ENCODE measurements at places on chromosomes 5 and 9. TPM values are rescaled to one million over a fixed set of nuclear protein-coding genes. Genes with fewer than 3 reads are reported as not detected.
A peak's percentile ranks its signal among the peaks of the same experiment; 100 is the strongest.

The JMY gene
- polyA plus RNA-seq, result 7.3 TPM

The CLIC3 gene
- 44.6 TPM for polyA plus RNA-seq

The NEUROG1 gene
- polyA plus RNA-seq, result 0.32 TPM

The PDLIM4 gene
- polyA plus RNA-seq, result 38.4 TPM

The IFNA2 gene
- not detected for polyA plus RNA-seq

The ARL14EPL gene
- polyA plus RNA-seq, result 0.18 TPM

The CSF2 gene
- 0.71 TPM for polyA plus RNA-seq

The PCDHGC5 gene
- 0.11 TPM for polyA plus RNA-seq

The MAMDC2 gene
- polyA plus RNA-seq, result 1.2 TPM

The GAPVD1 gene
- polyA plus RNA-seq, result 12.9 TPM

The SLC28A3 gene
- 1.8 TPM for polyA plus RNA-seq

The UCK1 gene
- 24.7 TPM for polyA plus RNA-seq

GRCh38 chr9:109568568-109569210 lies 70.6 kb upstream of the PTPN3 start:
- DNase-seq, result no peak

DNA sequence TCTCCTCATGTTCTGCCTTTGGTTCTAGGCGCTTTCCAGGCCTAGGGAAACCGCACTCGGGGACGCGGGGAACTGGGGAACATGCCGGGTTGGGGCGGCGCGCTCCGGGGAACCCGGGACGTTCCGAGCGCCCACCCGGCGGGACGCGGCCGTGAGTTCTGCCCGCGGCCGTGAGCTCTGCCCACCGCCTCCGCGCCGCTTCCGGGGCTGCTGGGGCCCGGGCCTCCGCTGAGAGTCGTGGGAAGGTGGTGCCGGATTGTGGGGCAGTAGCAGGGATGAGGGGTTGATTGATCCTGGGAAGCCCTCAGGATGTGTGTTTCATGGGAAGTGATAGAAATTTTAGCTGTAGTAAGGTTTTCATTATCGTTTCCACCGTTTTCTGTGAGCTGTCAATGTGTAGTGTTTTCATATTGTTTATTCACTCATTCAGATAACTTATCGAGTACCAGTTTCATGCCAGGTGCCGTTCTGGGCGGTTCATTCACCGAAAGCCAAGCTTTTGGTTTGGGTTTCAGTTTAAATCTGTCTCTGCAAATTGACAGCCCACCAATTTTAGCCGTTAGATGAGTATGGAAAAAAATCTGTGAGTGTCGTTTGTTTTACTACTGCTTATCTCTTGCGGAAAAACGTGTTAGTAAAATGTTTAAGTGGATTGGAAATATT lies 657 bp downstream of the MTRR start:
- no peak for DNase-seq

DNA sequence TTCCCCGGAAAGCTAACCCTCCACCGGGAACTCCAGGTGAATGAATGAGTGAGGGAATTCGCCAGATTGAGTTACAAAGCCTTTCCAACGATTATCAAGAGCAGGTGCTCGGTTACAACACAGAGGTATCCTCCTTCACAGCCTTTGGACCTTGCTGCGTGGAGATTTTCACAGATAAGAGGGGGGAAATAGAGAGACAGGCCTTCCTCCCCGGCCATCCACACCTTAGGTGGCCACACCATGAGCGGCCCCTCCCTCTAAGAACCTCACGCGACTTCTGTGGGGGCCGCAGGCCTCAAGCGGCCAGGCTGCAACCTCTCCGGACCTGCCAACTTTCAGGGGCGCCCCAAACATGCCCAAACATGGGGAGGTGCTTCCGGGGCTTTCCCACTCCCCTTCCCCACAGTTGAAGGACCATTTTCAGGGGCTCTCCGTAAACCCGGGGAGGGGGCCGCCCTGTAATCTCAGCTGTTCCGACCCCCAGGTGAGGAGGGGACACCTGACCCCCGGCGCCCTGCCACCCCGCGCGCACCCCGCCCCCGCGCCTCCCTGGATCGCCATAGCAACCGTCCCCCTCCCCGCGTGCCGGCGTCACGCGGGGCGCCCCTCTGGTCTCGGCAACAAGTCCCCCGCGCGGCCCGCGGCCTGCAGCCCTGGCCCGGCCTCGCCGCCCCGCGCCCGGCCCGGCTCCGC lies 603 bp downstream of the DENND1A start:
- peak; percentile 42 for DNase-seq

GRCh38 chr9:77956555-77956954 lies 75.1 kb downstream of the GNAQ start:
- no peak for DNase-seq

- DNase-seq, result no peak
Observed at GRCh38 chr5:88045165-88045564, 223.5 kb downstream of the TMEM161B start.

DNA sequence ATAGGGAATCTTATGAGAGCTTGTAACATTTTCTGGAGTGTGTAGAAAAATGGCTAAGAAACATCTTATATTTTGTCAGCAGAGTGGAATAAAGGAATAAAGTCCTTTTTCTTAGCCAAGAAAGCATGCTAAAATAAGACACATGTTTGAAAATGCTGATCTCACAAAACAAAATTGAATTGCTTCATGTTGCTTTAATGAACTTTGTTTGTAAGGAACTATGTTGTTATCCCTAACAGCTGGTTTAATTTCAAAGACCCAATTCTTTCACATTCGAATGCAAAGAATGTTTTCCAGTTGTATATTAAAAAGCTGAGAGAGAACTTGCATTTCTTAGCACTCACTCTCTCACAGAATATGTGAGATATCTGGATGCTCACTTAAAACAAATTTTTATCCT lies 107.6 kb downstream of the MUSK start:
- DNase-seq, result no peak

- no peak for DNase-seq
Observed at GRCh38 chr5:80435476-80435875, 27.6 kb downstream of the ZFYVE16 start.

DNA sequence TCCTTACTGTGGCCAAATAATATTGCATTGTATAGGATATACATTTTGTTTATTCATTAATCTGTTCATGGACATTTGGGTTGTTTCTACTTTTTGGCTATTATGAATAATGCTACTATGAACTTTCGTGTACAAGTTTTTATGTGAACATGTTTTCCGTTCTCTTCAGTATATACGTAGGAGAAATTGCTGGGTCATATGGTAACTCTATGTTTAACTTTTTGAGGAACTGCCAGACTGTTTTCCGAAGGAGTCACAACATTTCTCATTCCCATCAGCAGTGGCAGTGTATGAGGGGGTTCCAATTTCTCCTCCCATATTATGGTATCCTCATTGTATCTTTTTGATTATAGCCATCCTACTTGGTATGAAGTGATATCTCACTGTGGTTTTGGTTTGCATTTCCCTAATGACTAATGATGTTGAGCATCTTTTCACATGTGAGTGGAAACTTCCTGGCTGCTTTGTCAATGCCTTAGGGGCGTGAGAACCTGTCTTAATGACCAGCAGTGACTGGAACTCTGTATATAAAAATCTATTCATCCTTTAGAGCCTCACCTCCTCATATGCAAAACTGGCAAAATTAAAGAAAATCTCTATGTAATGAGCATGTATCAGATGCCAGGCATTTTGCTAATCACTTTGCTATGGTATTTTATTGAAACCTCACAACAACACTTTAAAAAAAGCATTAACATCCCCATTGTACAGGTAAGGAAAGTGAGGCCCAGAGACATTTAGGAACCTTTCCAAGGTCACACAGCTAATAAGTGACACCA lies 47.8 kb upstream of the TGFBR1 start:
- peak; percentile 23 for DNase-seq

DNA sequence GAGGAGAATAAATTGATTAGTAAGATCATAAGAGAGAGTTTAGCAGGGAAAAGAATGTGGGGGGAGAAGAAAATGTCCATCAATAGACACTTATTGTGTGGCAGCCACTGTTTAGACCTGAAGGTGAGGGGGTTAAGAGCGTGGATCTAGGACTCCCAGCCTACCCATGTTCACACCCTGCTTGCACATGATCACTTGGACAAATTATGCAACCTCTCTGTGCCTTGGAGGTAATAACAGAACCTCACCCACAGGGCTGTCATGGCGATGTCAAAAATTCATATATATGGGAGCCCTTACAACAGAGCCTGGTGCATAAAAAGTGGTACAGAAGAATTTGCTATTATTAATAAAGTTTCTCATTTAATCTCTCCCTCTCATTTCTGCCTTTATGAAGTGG lies 86.0 kb upstream of the EQTN start:
- DNase-seq, result no peak

DNA sequence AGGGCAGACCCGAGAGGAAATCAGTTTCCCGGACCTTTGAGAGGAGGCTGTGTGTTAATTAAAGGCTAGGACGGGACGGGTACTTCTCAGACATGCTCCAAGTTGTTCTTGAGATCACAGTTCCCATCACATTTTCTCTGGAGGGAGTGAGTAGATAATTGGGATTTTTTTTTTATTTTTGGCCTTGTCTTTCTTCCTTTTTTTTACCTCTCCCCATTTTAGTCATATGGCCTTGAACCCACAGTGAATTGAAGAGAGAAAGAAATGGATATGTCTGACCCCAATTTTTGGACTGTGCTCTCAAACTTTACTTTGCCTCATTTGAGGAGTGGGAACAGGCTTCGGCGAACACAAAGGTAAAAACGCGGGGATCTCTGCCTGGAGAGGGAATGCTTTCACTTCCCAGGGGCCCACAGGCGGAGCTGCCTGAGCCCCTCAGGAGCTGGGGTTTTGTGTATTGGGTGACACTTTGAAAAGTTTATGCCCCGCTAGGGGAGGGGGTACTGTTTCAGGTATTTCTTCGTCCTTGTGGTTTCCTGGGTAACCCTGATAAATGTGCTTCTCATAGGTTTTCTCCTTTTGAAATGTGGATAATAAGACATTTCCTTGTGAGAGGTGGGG lies 191.8 kb downstream of the CD180 start:
- no peak for DNase-seq

DNA sequence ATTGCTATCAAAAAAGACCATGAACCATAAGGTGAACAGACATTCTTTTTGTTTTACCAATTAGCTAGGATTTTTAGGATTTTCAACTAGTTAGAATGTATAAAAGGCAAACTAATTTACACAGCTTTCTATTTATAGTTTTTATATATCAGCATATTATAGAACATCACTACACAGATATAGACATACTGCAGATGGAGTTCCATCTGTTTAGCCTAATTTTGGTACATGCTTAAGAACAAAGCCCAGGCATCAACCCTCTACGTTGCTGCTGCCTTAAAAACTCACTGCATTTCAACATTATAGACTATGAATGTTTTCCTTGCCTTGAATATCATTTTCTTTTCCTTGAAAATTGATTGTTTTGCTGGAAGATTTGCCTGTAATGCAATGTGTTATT lies 2227.5 kb upstream of the C9orf72 start:
- DNase-seq, result no peak

DNA sequence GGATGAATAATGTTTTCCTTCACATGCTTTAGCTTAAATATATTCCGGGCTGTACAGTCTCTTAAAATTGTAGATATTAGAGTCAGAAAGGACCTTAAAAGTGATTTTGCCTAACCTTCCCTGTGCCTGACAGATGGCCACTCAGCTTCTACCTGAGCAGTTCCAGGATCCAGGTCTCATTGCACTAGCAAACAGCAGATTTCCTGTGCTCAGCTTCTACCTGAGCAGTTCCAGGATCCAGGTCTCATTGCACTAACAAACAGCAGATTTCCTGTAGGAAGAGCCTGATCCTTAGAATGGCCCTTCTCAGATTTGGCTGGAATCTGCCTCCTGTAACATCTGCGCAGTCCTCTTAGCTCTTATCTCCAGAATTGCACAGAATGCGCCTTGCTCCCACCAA lies 219.8 kb downstream of the AOPEP start:
- no peak for DNase-seq

GRCh38 chr5:160792281-160792680 lies 59.7 kb downstream of the ATP10B start:
- DNase-seq, result no peak

- peak; percentile 84 for DNase-seq
Observed at GRCh38 chr5:39209924-39210323, 9.4 kb downstream of the FYB1 start.

DNA sequence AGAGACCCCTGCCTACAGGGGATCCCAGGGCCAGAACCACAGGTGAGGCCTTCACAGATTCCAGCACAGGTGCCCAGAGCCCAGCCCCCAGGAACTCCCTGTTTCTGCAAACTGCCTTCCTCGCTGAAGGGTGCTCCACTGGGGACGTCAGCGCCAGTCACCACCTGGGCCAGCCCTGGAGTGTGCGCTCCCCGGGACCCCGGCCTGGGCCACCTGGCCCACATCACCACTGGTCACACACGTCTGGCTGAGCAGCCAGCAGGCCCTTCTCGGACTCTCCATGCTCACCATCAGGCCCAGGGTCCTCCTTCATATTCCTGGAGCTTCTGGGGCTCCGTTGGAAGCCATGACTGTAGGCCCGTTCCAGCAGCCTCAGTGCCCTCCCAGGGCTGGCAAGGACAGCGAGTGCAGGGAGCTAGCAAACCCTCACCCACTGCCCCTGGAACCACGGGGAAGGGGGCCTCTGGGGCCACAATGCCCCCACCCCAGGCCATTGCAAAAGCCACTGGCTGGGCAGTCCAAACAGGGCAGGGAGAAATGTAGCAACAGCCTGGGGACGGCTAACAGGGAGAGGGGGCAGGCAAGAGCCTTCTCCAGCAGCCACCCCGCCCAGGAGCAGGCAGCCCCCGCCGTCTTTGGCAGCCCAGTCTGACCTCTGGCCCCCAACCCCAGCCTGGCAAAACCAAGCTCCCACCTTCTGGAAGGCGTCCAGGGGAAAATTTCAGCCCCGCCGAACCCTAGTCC lies 1.3 kb downstream of the AGPAT2 start:
- no peak for DNase-seq

GRCh38 chr9:33843312-33843961 lies 26.5 kb downstream of the UBE2R2 start:
- DNase-seq, result no peak

DNA sequence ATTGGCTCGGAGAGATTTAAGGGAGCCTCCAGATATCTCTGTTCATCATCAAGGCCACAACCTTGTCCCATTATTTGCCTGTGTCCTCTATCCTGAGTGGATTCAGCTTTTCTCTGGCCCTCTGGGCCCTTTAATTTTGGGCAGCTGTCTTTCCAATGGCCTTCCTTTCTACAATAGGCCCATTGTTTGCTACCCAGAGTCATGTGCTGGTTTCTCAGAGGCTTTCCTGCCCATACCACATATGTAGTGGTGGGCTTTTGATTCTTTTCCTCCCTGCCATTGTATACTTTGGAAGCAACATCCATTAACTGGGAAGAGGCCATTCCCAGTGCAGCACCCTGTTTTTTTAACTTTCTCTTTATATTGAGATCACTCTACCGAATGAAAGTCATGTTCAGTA lies 233.9 kb upstream of the SGCD start:
- no peak for DNase-seq

- DNase-seq, result no peak
Observed at GRCh38 chr9:33489066-33489465, 15.3 kb upstream of the NOL6 start.
